MV-4-11 (cell line): ENCODE measurements at places on chromosomes 13 and 19.

DNA sequence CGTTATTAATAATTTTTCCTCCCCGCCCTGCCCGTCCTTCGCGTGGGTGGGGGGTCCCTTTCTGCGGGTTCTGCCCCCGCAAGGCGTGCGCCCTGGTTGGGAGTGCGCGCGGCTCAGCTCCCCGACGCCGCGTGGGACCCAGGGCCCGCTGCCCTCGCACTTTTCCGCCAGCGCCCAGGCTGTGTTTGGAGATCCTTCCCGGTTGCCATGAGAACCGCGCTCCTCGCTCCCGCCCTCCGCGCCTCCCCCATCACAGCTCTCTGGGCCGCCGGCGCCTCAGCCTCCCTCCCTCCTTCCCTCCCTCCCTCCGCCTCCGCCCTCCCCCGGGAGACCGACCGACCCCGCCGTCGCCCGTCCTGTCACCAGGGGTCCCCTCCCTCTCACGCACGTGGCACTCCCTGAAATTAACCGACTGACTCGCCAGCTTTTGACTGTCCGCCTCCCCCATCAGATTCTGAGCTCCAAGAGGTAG is 2.4 kb upstream of the SSBP4 start:
- DNase-seq, result peak; percentile 88

DNA sequence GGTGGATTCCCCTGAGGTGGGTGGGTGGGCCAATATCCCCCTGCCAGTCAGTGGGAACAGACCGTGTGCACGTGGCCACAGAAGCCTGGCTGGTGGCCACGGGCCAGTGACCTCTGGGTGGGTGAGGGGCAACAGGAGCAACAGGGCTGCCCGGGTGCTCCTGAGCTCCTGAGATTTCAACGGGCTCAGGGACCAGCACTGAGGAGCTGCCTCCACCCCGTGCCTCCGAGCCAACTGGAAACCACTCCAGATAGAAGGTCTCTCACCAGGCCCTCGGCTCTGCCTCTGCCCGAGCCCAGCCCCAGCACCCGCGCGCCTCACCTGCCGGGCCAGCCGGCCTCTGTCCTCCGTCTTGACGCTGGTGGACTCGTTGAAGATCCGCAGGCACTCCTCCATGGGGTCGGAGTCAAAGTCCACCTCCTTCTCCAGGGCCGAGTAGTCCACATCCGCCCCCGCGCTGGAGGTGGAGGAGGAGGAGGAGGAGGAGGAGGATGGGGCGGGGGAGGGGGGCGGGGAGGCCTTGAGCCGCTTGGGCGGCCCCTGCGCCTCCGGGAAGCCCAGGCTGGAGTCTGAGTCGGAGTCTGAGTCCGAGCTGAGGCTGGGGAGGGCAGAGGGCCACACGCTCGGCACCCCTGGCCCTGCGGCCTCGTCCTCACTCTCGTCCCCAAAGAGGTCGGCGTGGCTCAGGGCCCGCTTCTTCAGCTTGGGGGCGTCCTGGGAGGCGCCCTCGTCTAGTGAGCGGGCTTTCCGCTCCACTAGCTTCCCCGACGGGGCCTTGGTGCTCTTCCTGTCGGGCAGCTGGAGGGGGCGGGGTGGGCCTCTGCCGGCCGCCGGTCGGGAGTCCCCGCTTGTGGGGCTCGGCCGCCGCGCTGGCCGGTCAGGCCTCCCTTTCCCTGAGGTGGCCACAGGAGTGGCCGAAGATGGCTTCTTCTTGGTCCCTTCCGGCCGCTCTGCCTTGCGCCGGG is 14.8 kb upstream of the ATP8B3 start:
- no peak for DNase-seq

- DNase-seq, result no peak
Observed at GRCh38 chr13:95035311-95036109, 265.7 kb downstream of the ABCC4 start.

GRCh38 chr13:94860981-94861407 is 148.6 kb upstream of the SOX21 start:
- peak; percentile 18 for DNase-seq

DNA sequence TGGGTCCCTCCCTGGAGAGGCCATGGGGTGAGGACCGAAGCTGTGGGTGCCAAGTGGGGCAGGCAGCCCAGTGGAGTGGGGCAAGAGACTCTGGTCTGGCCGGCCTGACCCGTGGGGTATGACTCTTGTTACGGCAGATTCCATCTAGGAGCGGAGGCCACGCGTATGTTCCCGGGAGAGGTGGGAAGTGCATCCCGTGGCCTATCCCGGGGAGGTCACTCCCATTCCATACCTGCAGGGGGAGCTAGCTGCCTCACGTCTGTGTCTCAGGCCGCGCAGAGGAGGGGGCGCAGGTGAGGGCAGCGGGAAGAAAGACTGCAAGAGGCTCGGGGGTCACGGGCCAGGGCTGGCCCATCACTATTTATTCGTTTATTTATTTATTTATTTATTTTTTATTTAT is 4.9 kb downstream of the CSNK1G2 start:
- DNase-seq, result no peak

DNA sequence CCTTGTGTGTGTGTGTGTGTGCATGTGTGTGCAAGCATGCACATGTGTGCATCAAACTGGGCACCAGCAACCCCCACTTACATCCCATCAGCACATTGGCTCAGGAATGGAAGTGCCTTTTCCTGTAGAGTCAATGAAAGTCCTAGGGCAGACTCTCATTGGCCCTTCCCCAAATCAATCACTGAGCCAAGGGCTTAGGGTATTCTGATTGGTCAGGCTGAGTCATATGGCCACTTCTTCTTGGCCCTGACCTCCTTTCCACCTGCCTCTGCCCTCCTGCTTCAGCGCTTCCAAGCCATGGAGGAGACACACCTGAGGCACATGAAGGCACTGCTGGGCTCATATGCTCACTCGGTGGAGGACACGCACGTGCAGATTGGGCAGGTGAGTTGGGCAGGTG is 20.9 kb downstream of the FCHO1 start:
- peak; percentile 53 for DNase-seq

GRCh38 chr19:16385296-16385695 is 60.7 kb downstream of the KLF2 start:
- DNase-seq, result no peak

- DNase-seq, result peak; percentile 32
Observed at GRCh38 chr13:74062933-74063332, 71.3 kb downstream of the KLF12 start.

GRCh38 chr19:42271045-42271419 is 2.0 kb downstream of the CIC start:
- DNase-seq, result no peak

DNA sequence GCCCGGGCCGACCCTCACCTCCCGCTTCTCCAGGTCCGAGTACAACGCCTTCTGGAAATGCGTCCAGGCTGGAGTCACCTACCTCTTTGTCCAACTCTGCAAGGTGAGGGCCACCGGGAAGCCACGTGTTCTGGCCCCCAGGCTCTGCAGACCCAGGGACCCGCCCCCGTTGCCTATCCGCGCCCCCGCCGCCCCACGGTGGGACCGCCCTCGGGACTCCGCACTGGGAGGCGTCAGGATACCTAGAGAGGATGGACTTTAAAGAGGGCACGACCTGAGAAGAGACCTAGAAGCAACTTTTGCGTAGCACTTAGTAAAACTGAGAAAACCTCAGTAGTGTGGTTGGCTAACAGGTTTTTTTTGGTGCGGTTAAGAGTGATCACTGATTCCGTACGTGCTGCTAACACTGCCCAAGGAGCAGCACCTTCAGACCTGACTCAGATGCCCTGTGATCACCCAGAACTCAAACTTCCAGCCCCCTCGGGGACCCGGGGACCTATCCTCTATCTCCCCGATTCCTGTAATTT is 492 bp downstream of the TMEM147 start:
- DNase-seq, result peak; percentile 29

DNA sequence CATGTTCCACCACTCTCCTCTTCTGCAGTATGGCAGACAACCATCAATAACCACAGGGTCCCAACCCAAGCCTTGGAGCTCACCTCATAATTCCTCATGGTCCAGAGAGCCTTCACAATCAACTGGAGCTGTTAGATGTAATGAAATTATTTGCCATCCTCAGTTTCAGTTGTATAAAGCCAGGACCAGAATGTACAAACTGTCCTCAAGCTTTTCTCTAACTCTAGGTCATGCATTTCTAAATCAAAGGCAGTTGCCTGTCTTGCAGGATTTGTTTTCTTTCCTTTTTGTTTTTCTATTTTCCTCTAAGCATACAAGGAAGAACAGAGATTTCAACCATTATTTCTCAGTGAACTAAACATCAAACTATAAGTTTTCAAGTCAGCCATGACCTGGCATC is 182.5 kb upstream of the SERP2 start:
- no peak for DNase-seq

DNA sequence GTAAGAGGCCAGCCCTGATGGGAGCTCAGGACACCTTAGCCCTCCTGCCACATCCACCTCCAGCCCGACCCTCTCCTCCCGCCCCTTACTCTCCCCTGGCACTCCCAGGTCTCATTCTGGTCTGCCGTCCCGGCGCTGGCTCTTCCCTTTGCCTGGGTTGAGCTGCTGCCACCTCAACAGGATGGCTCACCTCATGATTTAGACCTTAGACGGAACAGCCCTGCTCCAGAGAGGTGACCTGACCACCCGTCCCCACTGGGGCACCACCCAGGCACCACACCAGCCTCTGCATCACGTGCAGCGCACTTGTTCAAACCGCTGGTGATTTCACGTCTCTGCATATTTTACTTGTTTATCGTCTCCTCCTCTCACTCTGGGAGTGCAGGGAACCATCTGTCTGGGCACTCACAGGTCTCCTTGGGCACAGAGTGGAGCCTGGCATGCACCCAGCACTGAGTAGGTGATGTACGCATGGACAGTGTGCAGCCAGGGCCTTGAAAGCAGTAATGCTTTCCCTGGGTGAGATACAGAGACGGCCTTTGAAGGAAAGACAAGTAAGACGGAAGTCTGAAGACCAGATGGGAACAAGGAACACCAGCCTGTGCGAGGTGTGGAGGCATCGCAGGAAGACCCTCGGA is 183.1 kb downstream of the KATNAL1 start:
- no peak for DNase-seq

DNA sequence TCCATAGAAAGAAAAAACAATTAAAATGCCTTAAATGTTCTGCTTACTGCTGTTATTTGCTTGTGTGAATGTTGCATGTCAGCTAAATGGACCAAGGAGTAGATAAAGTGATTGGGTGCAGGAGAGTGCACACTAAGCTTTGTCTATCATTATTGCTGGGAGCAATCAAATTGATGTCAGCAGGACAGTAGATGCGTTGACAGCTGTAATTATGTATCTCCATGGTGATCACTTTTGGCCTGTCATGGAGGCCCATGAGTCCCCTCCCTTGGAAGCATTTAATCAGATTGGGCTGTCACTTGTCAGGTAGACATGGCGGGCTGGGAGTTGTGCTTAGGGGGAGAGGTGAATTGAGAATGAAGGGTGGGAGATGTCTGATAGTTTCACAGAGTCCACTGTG is 215.3 kb downstream of the PCCA start:
- DNase-seq, result no peak

- DNase-seq, result no peak
Observed at GRCh38 chr19:46755853-46756543, 9.7 kb upstream of the STRN4 start.

DNA sequence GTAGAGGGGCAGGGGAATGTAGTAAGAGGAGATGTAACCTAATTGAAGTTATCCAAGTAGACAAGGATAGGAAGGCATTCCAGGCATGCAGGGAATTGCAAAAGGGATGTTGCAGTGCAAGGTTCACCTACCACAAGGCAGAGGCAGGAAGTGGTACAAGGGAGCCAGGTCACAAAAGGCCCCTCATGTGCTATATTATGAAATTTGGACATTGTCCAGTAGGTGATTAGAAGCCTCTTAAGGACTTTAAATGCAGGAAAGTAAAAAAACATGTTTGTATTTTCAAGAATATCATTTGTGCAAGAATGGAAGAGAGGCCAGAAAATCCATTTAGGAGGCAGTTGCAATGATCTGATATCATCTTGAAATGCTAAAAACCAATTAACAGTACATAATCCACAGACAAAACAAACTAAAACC is 111.4 kb downstream of the FRY start:
- no peak for DNase-seq

GRCh38 chr19:10318807-10319682 is 3.2 kb upstream of the FDX2 start:
- DNase-seq, result no peak
